Activated naive CD4-positive, alpha-beta T cell treated with Interleukin-2 at 50 U/mL for 16 hours (primary cell): ENCODE measurements at places on chromosomes 5 and 9.

DNA sequence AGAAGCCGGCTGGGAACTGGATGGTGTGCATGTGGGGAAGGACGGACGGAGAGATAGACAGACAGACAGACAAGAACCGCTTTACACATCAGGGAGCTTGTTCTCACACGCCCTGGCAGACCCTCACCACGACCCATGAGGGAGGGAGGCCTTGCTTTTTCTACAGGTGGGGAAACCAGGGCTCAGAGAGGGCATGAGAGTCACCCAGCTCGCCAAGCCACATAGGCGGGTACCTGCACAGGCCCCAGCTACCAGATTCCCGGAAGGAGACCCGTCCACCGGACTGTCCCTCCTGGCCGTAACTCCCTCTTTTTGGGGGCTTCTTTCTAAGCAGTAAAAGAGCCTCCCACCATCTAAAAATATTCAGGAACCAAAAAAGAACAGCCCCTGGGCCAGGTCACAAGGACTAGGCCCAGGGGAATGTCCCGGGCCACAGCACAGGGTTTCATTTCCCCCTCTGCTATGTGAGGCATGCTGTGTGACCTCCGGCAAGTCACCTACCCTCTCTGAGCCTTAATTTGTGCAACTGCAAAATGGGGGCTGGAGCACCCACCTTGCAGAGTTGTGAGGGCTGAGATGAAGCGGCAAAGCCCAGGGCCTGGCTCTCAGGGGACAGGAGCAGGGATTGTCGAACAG lies 84.4 kb upstream of the SARDH start:
- DNase-seq = no peak

DNA sequence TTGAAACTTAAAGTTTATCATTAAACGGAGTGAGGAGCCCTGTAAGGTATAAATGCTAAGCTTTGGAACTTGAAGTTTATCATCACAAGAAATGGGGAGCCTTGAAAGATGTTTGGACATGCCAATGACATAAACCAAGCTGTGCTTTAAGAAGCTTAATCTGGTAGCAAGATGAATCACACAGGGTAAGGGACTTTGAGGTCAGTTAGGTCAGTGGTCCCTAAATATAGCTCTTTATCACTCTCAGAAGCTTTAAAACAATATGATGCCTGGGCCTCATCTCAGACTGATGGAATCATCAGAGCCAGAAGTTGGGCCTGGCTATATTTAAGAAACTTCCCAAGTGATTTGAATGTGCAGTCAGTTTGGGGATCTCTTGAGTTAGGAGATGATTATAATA lies 85.7 kb downstream of the TNC start:
- DNase-seq = no peak

GRCh38 chr5:3899093-3899492 lies 303.5 kb downstream of the IRX1 start:
- no peak for DNase-seq

DNA sequence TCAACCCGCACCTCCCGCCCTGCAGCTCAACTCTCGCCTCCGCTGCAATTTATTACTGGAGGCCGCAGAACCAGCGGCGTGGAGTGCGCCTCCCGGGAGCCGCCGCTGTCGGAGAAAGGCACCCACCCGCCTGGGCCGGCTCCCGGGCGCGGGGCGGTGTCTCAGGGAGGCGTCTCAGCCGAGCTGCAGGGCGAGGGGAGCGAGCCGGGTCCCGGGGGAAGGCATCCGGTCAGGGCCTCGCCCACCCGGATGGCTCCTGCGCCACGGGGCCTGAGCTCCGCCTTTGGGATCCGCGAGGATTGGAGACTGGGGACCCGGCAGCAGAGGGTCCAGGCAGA lies 32.9 kb downstream of the TSPAN17 start:
- DNase-seq = no peak

DNA sequence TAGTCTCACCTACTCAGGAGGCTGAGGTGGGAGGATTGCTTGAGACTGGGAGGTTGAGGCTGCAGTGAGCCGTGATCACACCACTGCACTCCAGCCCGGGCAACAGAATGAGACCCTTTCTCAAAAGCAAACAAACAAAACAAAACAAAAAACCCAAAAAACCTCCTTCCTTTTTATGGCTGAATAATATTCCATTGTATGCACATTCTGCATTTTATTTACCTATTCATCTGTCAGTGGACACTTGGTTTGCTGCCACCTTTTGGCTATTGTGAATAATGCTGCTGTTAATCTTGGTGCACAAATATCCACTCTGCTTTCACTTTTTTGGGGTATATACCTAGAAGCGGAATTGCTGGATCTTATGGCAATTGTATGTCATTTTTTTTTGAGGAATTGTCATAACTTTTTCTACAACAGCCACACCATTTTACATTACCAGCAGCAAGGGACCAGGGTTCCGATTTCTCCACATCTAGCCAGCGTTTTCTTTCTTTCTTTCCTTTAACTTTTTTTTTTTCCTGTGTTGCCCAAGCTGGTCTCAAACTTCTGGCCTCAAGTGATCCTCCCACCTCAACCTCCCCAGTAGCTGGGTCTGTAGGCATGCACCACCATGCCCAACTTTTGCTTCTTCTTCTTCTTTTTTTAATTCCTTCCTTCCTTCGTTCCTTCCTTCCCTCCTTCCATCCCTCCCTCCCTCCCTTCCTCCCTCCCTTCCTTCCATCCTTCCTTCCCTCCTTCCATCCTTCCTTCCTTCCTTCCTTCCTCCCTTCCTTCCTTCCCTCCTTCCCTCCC lies 30.6 kb downstream of the NKX2-5 start:
- DNase-seq = no peak

DNA sequence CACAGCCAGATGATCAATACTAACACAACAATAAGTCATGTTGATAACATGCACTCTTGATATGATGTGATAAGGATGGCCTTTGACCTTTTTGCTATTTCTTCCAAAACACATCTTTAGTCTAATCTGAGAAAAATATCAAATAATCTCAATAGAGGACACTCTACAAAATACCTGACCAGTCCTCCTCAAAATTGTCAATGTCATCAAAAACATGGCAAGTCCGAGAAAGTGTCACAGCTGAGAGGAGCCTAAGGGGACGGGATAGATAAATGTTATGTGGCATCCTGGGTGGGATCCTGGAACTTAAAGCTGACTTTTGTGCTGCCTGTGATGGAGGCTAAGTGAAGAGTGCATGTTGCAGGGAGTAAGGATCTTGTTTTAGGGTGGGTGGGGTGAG lies 699.6 kb upstream of the ADAMTS16 start:
- no peak for DNase-seq

DNA sequence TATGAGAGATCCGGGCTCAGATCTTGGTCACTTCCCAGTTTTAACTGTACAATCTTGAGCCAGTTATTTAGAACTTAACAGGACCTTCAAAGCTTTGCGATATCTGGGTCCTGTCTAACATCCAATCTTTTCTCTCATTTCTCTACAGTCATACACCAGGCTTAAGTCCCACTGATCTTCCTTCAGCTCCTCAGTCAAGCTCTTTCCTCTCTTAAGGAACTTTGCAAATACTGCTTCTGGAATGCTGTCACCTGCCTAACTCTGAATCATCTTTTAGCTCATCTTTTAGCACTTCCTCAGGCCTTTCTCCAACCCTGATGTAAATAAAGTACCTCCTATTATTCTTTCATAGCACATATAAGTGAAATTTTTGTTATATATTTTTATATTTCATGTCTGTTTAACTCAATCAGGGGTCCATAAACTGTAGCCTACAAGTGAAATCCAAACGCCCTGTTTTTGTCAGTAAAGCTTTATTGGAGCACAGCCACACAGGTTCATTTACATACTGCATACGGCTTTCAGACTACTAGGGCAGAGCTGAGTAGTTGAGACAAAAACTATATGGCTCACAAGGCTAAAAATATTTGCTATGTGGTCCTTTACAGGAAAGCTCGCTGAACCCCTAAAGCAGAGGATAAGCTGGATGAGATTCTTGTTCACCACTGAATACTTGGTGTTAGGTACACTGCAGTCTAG lies 63.5 kb downstream of the MEF2C start:
- no peak for DNase-seq
